ENCODE measurements at places on chromosomes 1 and 21.

DNA sequence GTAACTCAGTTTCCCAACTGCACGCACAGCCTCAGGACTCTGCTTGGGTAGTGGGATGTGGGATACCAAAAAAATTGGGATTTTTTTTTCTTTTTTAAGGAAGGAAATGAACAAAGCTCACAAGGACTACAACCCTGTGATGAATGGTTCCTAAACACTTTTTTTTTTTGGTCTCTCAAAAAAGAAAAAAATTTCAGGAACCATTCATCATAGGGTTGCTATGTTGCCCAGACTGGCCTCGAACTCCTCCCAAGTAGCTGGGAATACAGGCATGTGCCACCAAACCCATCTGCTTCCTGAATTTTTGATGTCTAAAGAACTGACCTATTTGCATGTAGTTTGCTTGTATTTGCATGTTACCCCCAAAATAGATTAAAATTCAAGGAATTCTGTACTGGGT lies 6.8 kb downstream of the MINDY1 start:
- no peak for DNase-seq

DNA sequence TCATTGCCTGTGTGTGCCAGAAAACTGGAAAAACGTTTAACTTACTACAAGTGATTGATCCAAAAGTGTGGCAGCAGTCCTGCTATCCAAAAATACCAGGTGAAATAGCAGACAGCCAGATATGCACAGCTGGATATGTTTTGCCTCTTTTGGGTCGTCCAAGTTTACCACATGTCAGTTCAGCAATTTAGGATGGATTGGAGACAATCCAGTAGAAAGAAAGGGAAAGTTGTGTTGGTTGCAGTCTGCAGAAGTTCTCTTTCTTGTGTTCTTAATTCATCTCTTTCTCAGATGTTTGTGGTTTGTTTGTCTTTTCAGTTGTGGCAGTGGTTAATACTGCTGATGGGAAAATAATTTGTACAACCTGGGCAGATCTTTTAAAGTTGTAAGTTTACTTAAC lies 645.0 kb downstream of the PTPRC start:
- DNase-seq = no peak

GRCh38 chr1:18573170-18573569 lies 57.5 kb upstream of the PAX7 start:
- no peak for DNase-seq

DNA sequence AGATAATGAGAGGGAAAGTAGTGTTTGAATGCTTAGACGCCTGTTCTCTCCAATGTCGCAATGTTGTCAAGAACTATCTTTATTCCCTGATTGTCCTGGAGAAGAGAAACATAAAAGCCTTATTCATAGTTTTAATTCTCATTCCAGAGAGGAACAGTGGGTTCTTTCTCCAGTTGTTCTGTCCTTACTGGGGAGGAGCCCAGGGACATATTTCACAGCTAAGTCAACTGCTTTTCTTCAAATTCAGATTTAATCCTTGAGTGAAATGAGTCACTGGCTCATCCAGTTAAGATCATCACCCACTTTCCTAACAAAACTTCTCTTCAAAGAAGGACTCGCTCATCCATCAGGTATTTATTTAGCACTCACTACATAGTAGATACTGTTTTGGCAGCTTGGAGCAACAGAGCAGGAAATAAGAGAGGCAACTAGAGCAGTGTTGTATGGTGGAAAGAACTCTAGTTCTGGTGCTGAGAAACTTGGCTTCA lies 365.7 kb upstream of the USP24 start:
- no peak for DNase-seq
